ENCODE measurements at places on chromosomes 1 and 21.
A peak's percentile ranks its signal among the peaks of the same experiment; 100 is the strongest.

DNA sequence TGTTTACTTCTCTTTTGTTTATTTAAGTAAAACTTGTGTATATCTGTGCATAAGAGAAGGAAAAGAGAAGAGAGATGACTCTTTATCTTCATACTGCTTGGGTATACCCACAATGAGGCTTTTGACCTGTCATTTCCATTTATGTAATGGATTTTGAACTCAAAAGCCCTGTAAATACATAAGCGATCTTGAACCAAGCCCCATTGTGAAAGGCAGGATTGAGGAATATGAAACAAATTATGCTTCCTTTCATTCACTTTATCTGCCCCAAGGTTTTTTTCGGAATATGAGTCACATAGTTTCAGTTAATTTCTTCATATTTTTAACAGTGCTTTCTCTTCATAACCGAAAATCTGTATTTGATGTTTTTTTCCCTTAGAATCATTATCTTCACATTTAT is 21.4 kb downstream of the CNST start:
- H3K27ac ChIP-seq: no peak overlapping the region
- H3K4me1 ChIP-seq: peaks cover 13% of the 10 kb centered on the region
- H3K4me3 ChIP-seq: no peak overlapping the region

- H3K27me3 ChIP-seq: no peaks in the 10 kb centered on the region
- no peak overlapping the region for H3K4me3 ChIP-seq
- no peaks in the 10 kb centered on the region for H3K36me3 ChIP-seq
- no peaks in the 10 kb centered on the region for H3K4me1 ChIP-seq
- no peak for DNase-seq
Measured at GRCh38 chr1:57218487-57219079, 205.3 kb downstream of the DAB1 start.

- no peaks in the 10 kb centered on the region for H3K36me3 ChIP-seq
- no peaks in the 10 kb centered on the region for H3K27me3 ChIP-seq
- H3K4me3 ChIP-seq: no peak overlapping the region
- DNase-seq: no peak
- H3K27ac ChIP-seq: no peak overlapping the region
- no peaks in the 10 kb centered on the region for H3K4me1 ChIP-seq
Measured at GRCh38 chr1:60697204-60697994, 385.0 kb upstream of the NFIA start.

- H3K4me1 ChIP-seq: no peaks in the 10 kb centered on the region
- no peak for DNase-seq
- H3K4me3 ChIP-seq: no peak within 1 kb of the TSS
- H3K36me3 ChIP-seq: no peaks in the 10 kb centered on the region
- no peaks in the 10 kb centered on the region for H3K27me3 ChIP-seq
- no peak within 1 kb of the TSS for H3K27ac ChIP-seq
Measured at GRCh38 chr1:158771950-158772866, at the start of gene OR6N1. TSS of gene OR6N1 (minus strand) at chr1:158772195. CDS start at chr1:158766682, 5,513 bp downstream.

- H3K4me3 ChIP-seq: peak overlapping the region; percentile 60
- DNase-seq: no peak
- peak overlapping the region; percentile 85 for H3K27ac ChIP-seq
- H3K36me3 ChIP-seq: no peaks in the 10 kb centered on the region
- H3K4me1 ChIP-seq: peaks cover 41% of the 10 kb centered on the region
Measured at GRCh38 chr1:38004284-38005108, 818 bp downstream of the FHL3 start.

GRCh38 chr1:21815724-21816321 is 3.8 kb downstream of the LDLRAD2 start:
- H3K4me1 ChIP-seq: peaks cover 6% of the 10 kb centered on the region
- no peak overlapping the region for H3K4me3 ChIP-seq
- no peaks in the 10 kb centered on the region for H3K36me3 ChIP-seq
- DNase-seq: no peak
